ENCODE measurements at places on chromosomes 16 and 17. TPM values are rescaled to one million over a fixed set of nuclear protein-coding genes. Genes with fewer than 3 reads are reported as not detected.

DNA sequence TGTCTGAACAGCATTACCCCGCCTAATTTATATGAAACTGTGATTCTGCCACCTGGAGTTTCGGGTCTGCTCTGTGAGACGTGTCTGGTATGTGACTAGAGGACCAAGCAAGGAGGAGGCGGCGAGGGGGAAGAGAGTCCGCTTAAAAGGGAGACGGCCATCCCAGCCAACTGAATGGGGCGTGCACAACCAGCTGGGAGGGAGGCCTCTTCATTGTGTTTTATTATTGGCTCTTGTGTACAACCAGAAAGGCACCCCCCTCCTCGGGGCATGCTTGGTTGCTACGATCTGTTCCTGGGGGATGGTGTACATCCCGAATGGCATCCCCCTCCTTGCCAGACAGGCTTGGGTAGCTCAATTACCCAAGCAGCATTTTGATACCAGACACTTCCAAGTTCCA lies 384.5 kb upstream of the SALL1 start:
- no peak for DNase-seq

The PABPN1L gene
- not detected for polyA plus RNA-seq

GRCh38 chr17:63682981-63683380 lies 16.9 kb downstream of the LIMD2 start:
- DNase-seq, result no peak

The OMG gene
- 0.19 TPM for polyA plus RNA-seq

GRCh38 chr16:68526143-68526781 lies 12.8 kb upstream of the ZFP90 start:
- DNase-seq, result no peak

The MMP2 gene
- 294 TPM for polyA plus RNA-seq

The KRTAP4-4 gene
- polyA plus RNA-seq, result not detected

- DNase-seq, result no peak
These were observed 21.0 kb upstream of the NOMO2 start for GRCh38 chr16:18582902-18583301.

DNA sequence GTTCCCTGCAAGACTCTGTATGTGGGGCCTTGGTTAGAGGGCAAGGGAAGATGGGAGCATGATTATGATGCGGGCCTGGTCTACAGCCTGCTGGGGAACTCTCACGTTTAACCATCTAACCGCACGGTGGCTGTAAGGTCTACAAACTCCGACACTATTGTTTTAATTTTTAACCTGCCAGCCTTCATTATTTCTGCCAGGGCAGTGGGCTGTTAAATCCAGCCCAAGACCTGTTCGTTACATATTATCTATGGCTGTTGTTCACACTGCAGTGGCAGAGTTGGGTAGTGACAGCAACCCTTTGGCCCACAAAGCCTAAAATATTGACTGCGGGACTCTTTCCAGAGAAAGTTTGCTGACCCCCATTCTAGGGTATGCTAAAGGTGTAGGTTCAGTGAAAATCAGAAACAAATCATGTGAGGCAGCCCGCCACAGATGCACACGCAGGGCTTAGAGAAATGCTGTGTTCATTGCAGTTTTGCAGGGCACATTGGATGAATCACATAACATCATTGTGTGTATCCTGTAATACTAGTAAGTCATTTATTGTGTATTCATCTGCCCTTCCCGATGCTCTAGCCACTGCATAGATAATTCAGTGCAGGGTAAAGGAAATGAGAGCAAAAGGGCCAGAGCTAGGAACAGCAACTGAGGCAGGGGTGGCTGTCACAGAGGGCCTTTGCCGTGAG lies 14.3 kb downstream of the SNX29 start:
- DNase-seq, result no peak

GRCh38 chr17:27756467-27757371 lies 43.6 kb downstream of the NOS2 start:
- DNase-seq, result no peak

The CEP295NL gene
- not detected for polyA plus RNA-seq

- no peak for DNase-seq
These were observed 24.5 kb upstream of the TEKT1 start for GRCh38 chr17:6856051-6856450.

- no peak for DNase-seq
These were observed 1113.3 kb downstream of the CDH8 start for GRCh38 chr16:60922920-60923319.

GRCh38 chr16:14106961-14107360 lies 35.8 kb downstream of the MRTFB start:
- no peak for DNase-seq

All from right renal cortex interstitium (tissue), 3 donors.